ENCODE measurements at places on chromosomes 16 and 17. TPM values are rescaled to one million over a fixed set of nuclear protein-coding genes. Genes with fewer than 3 reads are reported as not detected.

DNA sequence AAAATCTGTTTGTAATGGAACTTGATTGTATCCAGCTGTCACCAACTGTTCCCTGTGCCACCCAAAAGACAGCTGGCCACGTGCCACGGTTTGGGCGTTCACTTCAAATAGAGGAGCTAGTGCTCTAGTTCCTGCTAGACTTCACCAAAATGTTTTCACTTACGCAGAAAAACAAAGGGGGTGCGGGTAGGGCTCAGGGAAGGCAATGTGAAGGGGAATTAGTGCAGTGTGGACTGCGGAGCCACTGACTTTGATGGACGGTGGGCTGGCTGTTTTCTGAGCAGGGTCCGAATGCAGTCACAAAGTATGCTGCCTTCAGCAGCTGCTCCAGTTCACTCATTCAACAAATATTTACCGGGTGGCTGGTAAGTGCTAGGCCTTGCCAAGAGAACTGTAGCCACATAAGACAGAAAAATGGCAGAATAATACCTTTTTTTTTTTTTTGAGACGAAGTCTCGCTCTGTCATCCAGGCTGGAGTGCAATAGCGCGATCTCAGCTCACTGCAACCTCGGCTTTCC is 7.6 kb upstream of the CYTH1 start:
- H3K4me1 ChIP-seq: peaks cover 41% of the 10 kb centered on the region
- H3K4me3 ChIP-seq: no peak overlapping the region
- H3K27ac ChIP-seq: peak overlapping the region; percentile 29
- H3K36me3 ChIP-seq: peaks cover 37% of the 10 kb centered on the region

RAB11FIP4 gene
- 29.8 TPM for total RNA-seq

- no peaks in the 10 kb centered on the region for H3K36me3 ChIP-seq
- H3K27me3 ChIP-seq: peaks cover 14% of the 10 kb centered on the region
- no peak overlapping the region for H3K4me3 ChIP-seq
- H3K4me1 ChIP-seq: no peaks in the 10 kb centered on the region
- H3K27ac ChIP-seq: no peak overlapping the region
- no peak for DNase-seq
Measured at GRCh38 chr16:9151597-9151996, 60.2 kb downstream of the HAPSTR1 start.

PCTP gene
- total RNA-seq: 8.4 TPM

DNA sequence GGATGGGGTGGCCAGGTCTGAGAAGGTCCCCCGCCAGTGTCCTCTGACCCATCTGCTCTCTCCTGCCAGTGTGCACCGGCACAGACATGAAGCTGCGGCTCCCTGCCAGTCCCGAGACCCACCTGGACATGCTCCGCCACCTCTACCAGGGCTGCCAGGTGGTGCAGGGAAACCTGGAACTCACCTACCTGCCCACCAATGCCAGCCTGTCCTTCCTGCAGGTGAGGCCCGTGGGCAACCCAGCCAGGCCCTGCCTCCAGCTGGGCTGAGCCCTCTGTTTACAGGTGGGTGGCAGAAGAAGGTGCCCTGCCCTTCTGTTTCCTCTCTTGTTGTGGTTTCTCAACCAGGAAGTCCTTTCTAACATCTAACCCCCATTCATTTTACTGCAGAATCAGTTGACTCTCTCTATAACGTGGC is 7.1 kb downstream of the ERBB2 start:
- no peak for DNase-seq
- peaks cover 14% of the 10 kb centered on the region for H3K4me1 ChIP-seq
- peak overlapping the region; percentile 42 for H3K4me3 ChIP-seq
- H3K27me3 ChIP-seq: peaks cover 12% of the 10 kb centered on the region

DNA sequence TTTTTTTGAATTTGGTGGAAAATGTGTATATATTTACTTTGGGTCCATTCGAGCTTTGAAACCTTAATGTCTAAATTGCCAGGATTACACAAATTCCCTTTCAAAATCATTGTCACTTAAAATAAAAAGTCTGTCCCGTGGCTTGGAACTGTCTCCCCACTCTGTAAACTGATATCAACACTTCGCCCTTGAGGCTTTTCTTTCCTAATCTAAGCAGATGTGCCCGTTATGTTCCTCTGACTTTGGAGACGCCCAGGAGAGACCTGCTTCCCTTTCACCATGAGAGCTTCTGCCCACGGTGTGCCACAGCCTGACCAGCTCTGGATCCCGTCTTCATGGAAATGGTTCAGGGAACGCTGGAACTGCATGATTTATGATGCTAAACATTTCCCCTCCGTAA is 151.3 kb downstream of the C16orf95 start:
- no peak overlapping the region for H3K4me3 ChIP-seq
- no peaks in the 10 kb centered on the region for H3K27me3 ChIP-seq
- H3K36me3 ChIP-seq: no peaks in the 10 kb centered on the region
- DNase-seq: no peak
- no peaks in the 10 kb centered on the region for H3K4me1 ChIP-seq

GRCh38 chr17:2935632-2936031 is 127.8 kb downstream of the OR1D5 start:
- H3K36me3 ChIP-seq: no peaks in the 10 kb centered on the region
- peaks cover 3% of the 10 kb centered on the region for H3K27me3 ChIP-seq
- H3K4me1 ChIP-seq: peaks cover 7% of the 10 kb centered on the region
- no peak for DNase-seq
- no peak overlapping the region for H3K4me3 ChIP-seq
- no peak overlapping the region for H3K27ac ChIP-seq

MYADML2 gene
- not detected for total RNA-seq

DNA sequence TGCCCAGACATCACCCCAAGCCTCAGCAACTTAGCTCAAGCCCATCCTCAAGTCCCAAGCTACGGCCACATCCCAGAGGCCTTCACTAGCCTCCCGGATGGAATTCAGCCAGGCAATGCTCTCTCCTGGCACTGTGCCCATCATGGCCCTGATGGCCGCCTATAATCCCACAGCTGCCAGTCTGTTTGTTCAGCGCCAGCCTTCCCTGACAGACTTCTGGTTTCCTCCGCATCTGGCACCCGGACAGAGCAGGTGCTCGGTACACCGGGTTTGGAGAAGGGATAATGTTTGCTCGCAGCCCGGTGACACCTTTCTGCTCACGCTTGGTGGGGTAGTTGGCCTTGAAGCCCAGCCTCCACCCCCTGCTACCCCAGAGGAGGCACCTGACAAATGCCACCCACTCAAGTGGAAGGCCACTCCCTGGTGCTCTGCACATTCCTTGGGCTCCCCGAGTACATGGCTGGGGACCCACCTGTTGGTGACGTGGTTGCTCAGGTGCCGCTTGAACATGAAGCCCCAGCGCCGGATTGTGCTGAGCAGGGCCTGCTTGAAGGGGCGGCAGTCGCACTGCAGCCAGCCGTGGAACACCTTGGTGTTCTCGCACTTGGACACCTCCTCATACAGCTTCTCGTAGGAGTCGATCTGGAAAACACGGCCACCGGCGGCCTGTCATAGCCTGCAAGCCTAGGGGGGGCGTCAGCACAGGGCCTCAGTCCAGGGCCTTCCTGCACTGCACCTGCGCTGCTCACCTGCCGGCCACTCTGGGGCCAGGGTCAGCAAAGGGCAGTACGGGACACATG is 47.1 kb downstream of the DNAH17 start:
- H3K27ac ChIP-seq: no peak overlapping the region
- DNase-seq: no peak
- no peaks in the 10 kb centered on the region for H3K27me3 ChIP-seq
- H3K4me1 ChIP-seq: peaks cover 24% of the 10 kb centered on the region
- no peaks in the 10 kb centered on the region for H3K36me3 ChIP-seq

DNA sequence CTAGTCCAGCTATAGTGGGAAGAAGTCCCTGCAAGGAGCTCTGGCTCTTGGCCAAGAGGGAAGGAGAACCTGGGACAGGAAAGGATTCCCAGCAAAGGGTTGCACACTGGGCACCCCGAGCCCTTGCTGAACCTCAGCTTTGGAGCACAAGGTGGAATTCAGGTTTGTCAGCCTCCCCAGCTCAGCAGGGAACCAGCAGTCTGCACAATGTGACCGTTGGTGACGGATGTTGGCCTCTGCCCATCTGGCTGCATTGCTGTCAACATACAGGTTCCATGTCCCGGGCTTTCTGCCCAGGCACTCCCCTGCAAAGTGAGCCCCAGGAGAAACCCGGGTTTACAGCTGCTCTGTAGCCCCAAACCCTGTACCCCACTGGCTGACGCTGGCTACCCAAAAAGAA is 6.7 kb downstream of the RPRML start:
- H3K27ac ChIP-seq: no peak overlapping the region
- H3K36me3 ChIP-seq: peaks cover 2% of the 10 kb centered on the region
- H3K4me1 ChIP-seq: no peaks in the 10 kb centered on the region
- no peak for DNase-seq
- peaks cover 12% of the 10 kb centered on the region for H3K27me3 ChIP-seq

- no peaks in the 10 kb centered on the region for H3K36me3 ChIP-seq
- DNase-seq: no peak
- H3K27me3 ChIP-seq: peaks cover 7% of the 10 kb centered on the region
- no peak overlapping the region for H3K4me3 ChIP-seq
Measured at GRCh38 chr17:77720946-77721845, 237.3 kb upstream of the TNRC6C start.

DNA sequence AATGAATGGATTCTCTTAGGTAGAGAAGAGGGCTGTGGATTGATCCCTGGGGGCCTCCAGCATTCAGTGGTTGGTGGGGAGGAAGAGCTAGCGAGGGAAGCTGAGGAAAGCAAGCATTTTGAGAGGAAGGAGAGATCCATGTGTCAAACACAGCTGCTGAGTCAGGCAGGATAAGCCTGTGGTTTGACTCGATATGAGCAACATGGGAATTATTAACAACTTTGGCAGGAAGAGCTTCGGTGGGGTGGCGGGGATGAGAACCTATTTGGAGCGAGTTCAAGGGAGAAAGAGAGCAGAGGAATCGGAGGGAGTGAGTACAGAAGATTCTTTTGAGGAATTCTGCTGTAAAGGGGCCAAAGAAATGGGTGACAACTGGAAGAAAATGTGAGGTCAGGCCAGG is 59.5 kb upstream of the CDC42EP4 start:
- no peak for DNase-seq
- no peak overlapping the region for H3K4me3 ChIP-seq

DNA sequence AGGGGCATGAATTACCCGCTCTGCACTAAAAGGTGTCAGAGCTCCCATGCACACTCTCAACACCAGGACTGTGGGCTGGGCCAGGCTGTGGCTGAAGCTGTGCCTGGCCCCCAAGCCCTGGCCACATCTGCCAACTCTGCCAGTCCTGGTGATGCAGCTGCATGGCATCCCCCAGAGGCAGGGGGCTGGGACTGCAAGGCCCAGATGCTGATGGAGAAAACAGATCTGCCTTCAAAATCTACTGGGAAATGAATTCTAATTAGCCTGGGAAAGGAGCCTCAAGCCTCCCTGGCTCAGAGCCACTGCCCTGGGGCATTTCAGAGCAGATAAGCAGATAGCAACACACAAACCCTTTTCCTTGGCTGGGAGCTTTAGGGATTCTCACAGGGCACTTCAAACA is 3.4 kb downstream of the CHST6 start:
- H3K4me1 ChIP-seq: no peaks in the 10 kb centered on the region
- DNase-seq: no peak
- no peak overlapping the region for H3K27ac ChIP-seq
- H3K27me3 ChIP-seq: peaks cover 26% of the 10 kb centered on the region

DNA sequence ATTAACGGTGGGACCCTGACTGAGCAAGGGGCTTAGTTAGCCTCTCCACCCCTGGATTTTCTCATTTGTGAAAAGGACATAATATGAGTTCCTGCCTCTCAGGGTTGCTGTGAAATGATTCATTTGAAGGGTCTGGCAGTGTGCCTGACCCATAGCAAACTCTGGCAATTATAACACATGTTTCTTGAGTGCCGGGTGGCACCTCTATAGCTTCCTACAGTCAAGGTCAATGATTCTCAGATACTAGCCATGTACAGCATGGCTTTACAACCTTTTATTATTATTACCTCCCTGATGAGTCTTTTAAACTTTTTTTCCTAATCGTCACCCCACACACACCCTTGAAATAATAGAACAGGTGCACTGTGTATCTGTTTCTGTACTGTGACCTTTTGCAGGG is 42.1 kb downstream of the TMEM114 start:
- no peak for DNase-seq
- no peak overlapping the region for H3K27ac ChIP-seq
- H3K27me3 ChIP-seq: peaks cover 4% of the 10 kb centered on the region
- no peaks in the 10 kb centered on the region for H3K4me1 ChIP-seq

- H3K36me3 ChIP-seq: peaks cover 32% of the 10 kb centered on the region
- H3K4me1 ChIP-seq: peaks cover 57% of the 10 kb centered on the region
- no peak for DNase-seq
- H3K27ac ChIP-seq: peak overlapping the region; percentile 98
- H3K4me3 ChIP-seq: peak overlapping the region; percentile 95
- H3K27me3 ChIP-seq: no peaks in the 10 kb centered on the region
Measured at GRCh38 chr17:39462631-39463375, 1.5 kb downstream of the CDK12 start.

GRCh38 chr16:3879258-3879886 is 1.1 kb downstream of the CREBBP start:
- H3K4me3 ChIP-seq: peak overlapping the region; percentile 87
- peaks cover 40% of the 10 kb centered on the region for H3K4me1 ChIP-seq
- H3K27me3 ChIP-seq: peaks cover 3% of the 10 kb centered on the region
- H3K36me3 ChIP-seq: peaks cover 18% of the 10 kb centered on the region
- peak overlapping the region; percentile 79 for H3K27ac ChIP-seq
- peak; percentile 4 for DNase-seq

DNA sequence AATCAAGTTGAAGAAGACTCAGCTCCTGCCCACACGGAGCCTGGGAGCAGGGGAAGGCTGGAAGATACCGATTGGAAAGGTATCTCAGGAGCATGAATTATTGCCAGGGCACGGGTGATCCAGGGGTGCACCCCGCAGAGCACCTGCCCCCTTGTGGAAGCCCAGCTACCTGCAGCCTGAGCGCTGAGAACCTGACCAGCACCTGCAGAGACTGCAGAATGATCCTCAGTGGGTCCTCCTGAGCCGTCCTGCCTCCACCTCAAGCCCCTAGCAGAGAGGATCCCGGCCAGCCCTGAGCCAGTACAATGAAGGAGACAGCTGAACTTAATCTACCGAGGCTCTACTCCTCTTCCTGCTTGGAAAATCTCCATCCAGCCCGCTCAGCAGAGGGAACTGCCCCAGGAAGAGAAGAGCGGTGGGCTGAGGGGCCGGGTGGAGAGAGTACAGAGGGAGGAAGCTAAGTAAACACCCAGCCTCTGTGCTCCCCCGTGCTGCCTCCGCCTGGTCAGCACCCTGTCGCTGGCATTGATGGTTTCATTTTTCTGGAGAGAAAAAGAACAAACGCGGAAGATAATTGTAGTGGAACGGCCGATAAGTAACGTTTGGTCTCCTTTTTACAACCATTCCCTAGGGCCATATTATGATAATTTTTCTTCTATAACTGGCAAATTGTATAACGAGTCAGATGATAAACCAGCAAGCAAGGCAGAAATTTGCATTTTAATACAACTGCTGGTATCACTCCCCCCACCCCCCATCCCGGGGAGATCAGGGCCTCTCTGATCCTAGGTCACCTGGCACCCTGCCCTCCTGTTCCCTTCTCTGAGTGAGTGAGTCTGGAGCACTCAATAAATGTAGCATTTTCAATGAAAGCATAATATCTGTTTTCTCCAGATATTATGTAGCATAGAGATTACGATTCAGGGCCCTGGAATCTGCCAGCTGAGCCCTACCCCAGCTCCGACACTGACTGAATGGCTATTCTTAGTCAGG is 204.5 kb upstream of the RPL38 start:
- H3K4me3 ChIP-seq: no peak overlapping the region
- no peaks in the 10 kb centered on the region for H3K4me1 ChIP-seq
- H3K36me3 ChIP-seq: no peaks in the 10 kb centered on the region
- no peak overlapping the region for H3K27ac ChIP-seq
